ENCODE measurements at places on chromosomes 4 and X.
A peak's percentile ranks its signal among the peaks of the same experiment; 100 is the strongest.

DNA sequence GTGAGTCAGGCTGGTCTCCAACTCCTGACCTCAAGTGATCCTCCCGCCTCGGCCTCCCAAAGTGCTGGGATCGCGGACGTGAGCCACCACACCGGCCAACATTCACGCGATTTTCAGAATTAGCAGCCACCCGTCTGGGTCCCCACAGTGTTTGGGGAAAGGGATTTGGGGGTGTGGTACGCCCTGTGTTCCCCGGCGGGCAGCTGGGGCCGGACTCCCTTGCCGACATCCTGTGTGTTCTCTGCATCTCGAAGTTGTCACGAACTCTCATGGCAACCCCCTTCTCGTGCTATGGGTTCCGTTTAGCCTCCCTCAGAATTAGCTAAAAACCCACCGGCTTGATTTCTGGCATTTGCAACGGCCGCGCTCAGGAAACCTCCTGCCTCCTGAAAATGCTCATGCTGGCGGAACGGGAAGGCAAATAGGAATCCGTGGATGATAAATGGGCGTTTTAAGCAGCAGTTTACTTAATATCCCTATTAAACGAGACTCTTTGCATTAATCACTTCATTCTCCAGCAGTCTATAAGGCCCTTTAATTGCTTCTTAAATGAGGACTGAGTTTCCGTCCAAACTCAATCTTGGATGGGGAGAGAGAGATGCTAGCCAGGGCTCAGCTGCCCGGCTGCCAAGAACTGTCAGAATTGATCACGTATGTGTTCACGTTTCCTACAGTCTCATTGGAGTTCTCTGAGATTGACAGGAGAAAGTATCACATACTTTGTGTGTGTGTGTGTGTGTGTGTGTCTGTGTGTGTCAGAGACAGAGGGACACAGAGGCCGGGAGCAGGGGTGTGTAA, 78.9 kb upstream of the PPP2R3B start:
- DNase-seq, result no peak

DNA sequence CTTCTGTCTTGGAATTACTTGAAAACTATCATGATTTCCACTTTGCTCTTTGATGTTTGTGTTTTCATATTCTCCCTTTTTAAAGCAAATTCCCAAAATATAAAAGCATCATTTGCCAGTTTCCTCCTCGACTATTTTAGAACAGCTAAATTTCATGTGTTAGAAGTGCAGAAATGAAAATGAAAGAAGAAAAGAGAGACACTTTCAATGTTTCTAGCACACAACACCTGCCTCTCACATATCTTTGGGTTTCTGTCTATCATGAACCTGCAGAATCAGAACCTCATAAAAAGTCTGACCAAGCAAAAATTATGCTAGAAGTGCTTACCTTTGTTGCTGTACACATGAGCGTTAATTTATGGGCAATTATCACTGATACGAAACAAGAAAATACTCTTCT, 1.9 kb upstream of the NEUROG2 start:
- DNase-seq, result no peak

DNA sequence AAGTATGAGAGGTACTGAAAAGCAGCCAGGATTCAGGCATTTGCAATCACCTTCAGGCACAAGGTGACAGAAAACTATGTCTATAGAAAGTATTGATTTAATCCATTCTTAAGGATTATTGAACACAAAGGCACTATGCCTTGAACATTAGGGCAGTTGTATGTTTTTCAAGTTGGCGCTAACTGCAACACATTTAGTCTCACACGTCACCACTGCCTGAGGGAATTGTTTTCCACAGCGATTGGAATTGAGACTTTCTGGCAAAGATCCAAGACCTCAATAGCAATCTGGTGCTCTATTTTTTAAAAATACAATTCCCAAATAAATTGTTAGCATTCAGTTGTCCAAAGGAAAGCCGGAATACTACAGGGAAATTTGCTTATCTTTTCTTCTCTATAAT, 52.7 kb upstream of the FTHL17 start:
- no peak for DNase-seq

- DNase-seq, result peak; percentile 72
Observed at GRCh38 chrX:10634392-10635161, 14.2 kb upstream of the MID1 start.

DNA sequence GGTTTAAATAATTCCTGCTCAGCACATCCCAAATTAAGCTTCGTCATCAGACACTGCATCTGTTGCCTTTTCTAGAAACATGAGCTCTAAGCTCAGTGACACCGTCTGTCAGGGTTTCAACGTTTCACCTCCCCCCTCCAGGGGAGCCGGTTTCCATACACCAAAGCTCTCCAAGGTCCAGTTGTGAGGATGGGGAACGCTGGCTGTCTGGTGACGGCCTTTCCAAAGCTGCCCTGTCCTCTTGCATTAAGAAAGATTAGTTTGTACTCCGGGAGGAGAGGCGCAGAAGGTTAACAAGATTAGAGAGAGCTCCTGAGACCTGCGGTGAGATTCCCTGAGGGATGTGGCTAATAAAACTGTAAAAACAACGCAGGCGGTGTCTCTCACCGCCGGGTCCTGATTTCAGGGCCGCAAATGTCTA, 43.2 kb downstream of the ASMT start:
- no peak for DNase-seq

- DNase-seq, result no peak
Observed at GRCh38 chrX:40705658-40706312, 29.6 kb downstream of the MED14 start.

DNA sequence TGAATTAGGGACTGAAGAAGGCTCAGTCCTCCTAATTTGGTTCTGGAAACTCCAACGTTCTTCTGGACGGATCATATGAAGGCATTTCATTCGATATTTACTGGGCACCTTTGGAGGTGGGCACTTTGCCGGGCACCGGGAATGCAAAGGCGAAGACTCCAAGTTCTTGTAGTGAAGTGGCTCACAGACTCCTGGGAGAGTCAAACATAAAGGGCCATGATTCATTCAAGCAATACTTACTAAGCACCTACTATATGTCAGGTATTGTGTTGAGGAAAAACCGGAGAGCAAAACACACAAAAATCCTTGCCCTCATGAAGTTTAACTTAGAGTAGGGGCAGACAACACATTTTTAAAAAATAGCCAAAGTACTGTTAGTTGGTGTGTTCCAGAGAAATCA, 17.0 kb upstream of the ERCC6L start:
- no peak for DNase-seq

DNA sequence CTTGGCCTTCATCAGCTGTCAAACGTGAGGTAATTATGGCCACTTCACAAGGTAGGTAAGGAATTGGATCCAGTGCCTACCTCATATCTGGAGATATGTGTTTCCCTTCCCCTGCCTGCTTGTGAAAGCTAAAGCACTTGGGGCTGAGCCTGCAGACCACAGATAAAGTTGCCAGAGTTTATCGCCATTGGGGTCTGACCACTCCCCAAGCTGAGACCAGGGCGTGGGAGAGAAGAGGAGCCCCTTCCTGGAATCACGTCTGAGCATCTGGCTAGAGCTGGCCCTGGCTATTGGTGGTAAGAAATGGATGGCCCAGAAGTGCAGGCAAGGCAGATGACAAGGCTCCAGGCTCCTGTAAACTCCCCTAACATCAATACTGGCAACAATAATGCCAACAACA, 2.7 kb downstream of the ALAS2 start:
- no peak for DNase-seq

DNA sequence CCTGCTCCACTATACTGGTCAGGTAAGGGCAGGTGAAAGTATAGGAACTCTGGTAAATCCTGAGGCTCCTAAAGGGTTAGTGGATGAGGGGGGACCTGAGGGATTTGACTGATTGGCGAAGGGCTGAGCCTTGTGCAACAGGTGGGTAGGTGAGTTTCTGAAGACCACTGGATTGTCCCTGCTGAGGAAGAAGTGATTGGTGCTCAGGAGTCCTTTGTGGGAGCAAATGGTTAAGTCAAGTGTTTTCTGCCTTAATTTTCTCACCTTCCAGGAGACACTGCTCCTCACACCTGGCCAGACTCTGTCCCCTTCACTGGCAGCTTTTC, 156.6 kb downstream of the AMMECR1 start:
- no peak for DNase-seq

- DNase-seq, result no peak
Observed at GRCh38 chr4:91268913-91269312, 1034.9 kb upstream of the GRID2 start.

GRCh38 chr4:101280866-101281600, 66.3 kb downstream of the PPP3CA start:
- no peak for DNase-seq

GRCh38 chr4:25818371-25818871, 44.4 kb downstream of the SEL1L3 start:
- DNase-seq, result peak; percentile 26

GRCh38 chr4:41989994-41990364, 351 bp upstream of the SLC30A9 start:
- no peak for DNase-seq

- no peak for DNase-seq
Observed at GRCh38 chr4:168275836-168276235, 42.7 kb downstream of the DDX60 start.

GRCh38 chrX:15956681-15957080, 102.1 kb upstream of the AP1S2 start:
- peak; percentile 4 for DNase-seq

DNA sequence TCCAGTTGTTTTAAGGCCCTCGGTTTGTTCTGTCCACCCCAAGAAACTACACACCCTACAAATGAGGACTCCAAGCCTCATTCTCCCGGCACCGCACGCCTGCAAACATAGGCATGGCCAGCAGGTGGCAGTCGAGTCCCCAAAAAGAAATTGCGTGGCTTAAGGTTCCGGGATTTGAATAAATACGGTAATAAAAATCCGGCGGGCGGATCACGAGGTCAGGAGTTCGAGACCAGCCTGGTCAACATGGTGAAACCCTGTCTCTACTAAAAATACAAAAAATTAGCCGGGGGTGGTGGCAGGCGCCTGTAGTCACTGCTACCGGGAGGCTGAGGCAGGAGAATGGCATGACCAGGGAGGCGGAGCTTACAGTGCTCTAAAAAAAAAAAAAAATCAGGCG, 21.8 kb upstream of the CSF2RA start:
- DNase-seq, result peak; percentile 41

GRCh38 chr4:88242144-88242543, 42.2 kb downstream of the PPM1K start:
- no peak for DNase-seq

- peak; percentile 77 for DNase-seq
Observed at GRCh38 chr4:69830560-69831269, 29.2 kb downstream of the SULT1E1 start.

GRCh38 chr4:73538162-73538561, 56.6 kb downstream of the AFM start:
- DNase-seq, result no peak

GRCh38 chr4:168841000-168841671, 168.9 kb downstream of the CBR4 start:
- no peak for DNase-seq

- peak; percentile 21 for DNase-seq
Observed at GRCh38 chrX:49761481-49761880, 65.7 kb upstream of the PAGE1 start.

- DNase-seq, result no peak
Observed at GRCh38 chr4:146110871-146111485, 64.5 kb upstream of the LSM6 start.

DNA sequence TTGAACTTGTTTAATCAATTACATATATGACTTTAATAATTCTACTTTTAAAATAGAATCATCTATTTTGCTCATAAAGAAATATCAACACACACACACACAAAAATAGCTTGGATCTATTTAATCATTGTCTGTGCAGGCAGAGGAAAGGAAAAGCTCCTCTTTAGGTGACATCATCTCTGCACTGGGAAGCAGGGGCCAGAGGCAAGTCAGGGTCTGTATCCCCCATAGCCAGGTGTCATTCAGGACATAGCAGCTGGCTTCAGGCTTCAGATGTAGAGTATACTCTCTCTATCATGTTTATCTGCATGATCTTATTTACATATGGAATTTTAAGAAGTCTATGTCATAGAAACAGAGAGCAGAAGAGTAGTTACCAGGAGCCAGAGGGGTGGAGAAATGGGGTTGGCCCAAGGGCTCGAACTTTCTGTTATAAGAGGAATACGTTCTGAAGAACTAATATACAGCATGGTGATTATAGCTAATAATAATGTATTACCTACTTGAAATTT, 110.4 kb upstream of the LDB2 start:
- DNase-seq, result no peak

- DNase-seq, result no peak
Observed at GRCh38 chr4:185004562-185005218, 13.6 kb upstream of the HELT start.

DNA sequence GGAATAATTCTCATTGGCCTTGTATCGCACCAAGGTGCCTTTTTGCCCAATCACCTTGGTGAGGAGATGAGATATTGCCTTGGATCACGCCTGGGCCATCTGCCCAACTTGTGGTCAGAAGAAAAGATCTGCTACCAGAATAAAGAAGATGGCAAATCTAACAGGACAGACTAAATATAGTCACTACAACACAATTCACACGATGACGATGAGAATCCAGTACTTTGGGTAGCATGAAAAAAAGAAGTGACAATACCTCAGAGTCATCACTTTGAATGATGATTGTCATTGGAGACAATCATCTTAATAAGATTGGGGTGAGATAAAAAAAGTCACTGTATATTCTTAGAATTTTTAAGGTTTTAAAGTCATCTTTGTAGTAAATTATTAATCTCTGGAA, 7.3 kb upstream of the MSL3 start:
- DNase-seq, result no peak

GRCh38 chr4:119540249-119540648, 88.4 kb downstream of the PDE5A start:
- no peak for DNase-seq

DNA sequence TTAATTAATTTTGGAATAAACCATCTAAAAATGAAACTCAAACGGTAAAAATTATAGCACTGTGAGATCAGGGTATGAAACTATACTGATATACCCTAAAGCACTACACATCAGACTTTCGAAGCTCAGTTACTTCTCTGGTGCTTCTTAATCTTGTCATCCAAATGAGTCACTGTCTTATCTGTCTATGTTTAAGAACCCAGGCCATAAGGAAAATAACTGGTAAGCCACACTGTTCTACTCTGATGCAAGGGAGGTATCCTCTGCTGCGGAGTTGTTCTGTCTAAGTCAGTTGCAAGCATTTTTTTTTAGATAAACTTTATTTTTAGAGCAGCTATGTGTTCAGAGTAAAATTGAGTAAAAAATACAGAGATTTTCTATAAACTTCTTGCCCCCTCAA, 830.8 kb upstream of the POU3F4 start:
- no peak for DNase-seq
